Caco-2 (cell line): ENCODE measurements at places on chromosomes 12 and 14. TPM values are rescaled to one million over a fixed set of nuclear protein-coding genes. Genes with fewer than 3 reads are reported as not detected.

DNA sequence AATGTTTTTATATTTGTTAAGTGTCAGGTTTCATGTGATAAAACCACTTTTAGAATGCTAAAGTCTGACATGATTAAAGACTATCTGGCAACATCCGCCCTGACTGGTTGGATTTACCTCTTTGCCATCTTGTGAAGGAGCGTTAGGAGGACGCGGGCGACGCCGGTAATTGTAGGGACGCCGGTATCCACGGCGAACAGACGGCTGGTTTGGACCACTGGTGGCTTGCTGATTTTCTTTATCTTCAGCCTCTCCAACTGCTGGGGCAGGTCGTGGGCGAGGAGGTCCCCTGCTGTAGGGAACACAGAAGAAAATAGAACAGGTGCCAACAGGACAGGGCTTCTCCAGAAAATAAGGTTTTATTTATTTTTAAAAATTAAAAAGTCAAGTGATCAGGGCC lies 21.3 kb downstream of the YBX3 start:
- H3K36me3 ChIP-seq = peaks cover 1% of the 10 kb centered on the region
- H3K27ac ChIP-seq = no peak overlapping the region
- H3K4me1 ChIP-seq = no peaks in the 10 kb centered on the region
- H3K27me3 ChIP-seq = no peaks in the 10 kb centered on the region
- H3K4me3 ChIP-seq = no peak overlapping the region
- no peak for DNase-seq

- DNase-seq = peak; percentile 63
- H3K4me1 ChIP-seq = peaks cover 15% of the 10 kb centered on the region
- H3K36me3 ChIP-seq = no peaks in the 10 kb centered on the region
- no peaks in the 10 kb centered on the region for H3K27me3 ChIP-seq
- H3K4me3 ChIP-seq = no peak overlapping the region
- peak overlapping the region; percentile 92 for H3K27ac ChIP-seq
Measured at GRCh38 chr12:106288494-106289195, 13.9 kb upstream of the TCP11L2 start.

DNA sequence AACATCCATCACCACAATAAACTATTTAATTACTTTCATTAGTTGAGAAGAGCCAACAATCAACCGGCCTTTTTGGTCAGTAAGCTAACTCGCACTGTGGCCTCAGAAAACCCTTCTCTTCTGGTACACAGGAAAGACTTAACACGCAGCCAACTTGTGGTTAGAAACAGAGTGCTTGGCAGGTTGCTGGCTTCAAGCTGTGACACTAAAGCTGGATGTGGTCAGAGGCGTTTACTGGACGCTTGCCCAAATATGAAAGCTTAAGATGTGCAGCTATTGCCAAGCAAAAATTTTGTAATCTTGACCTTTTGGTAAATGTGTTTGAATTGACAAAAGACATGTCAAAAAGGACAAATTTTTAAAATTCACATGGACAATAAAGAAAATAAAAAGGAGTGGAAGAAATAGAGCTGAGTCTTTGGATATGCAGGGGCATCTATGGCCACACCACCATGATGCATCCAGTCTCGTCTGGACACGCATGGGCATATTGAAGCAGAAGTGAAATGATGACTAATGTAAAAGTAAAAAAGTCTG lies 2.6 kb upstream of the KLRK1 start:
- no peak overlapping the region for H3K27ac ChIP-seq
- peaks cover 12% of the 10 kb centered on the region for H3K4me1 ChIP-seq
- no peaks in the 10 kb centered on the region for H3K36me3 ChIP-seq
- no peaks in the 10 kb centered on the region for H3K27me3 ChIP-seq
- H3K4me3 ChIP-seq = no peak overlapping the region

GRCh38 chr12:27502021-27502435 lies 22.0 kb upstream of the PPFIBP1 start:
- no peak for DNase-seq
- no peaks in the 10 kb centered on the region for H3K4me1 ChIP-seq
- no peaks in the 10 kb centered on the region for H3K36me3 ChIP-seq

- H3K4me1 ChIP-seq = no peaks in the 10 kb centered on the region
- DNase-seq = no peak
- H3K27me3 ChIP-seq = no peaks in the 10 kb centered on the region
- H3K4me3 ChIP-seq = no peak overlapping the region
- H3K27ac ChIP-seq = no peak overlapping the region
- H3K36me3 ChIP-seq = no peaks in the 10 kb centered on the region
Measured at GRCh38 chr12:118326991-118327390, 45.7 kb downstream of the TAOK3 start.

- no peaks in the 10 kb centered on the region for H3K36me3 ChIP-seq
- H3K27ac ChIP-seq = peak overlapping the region; percentile 4
- H3K27me3 ChIP-seq = no peaks in the 10 kb centered on the region
- H3K4me3 ChIP-seq = no peak overlapping the region
Measured at GRCh38 chr12:24127919-24128721, 178.7 kb upstream of the SOX5 start.

DNA sequence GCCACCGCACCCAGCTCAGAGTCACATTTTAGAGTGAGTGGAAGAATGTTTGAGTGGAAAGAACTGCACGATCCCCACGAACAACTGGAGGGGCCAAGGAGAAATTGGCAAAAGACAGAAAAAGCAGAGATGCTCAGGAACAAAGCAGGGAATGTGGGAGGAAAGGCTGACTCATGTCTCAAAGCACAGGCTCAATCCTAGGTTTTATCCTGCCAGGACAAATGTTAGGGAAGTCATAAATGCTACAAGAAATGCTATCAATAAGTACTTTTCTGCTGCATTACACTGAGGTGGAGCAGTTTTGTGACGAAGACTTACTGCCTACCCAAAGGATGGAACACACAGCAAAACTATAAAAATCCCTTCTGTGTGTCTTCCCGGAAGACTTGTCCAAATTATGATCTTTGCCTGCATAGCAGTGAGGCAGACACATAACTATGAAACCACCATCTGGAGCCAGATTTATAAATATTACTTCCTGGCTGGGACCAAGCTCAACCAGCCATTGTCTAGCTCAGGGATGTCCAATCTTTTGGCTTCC lies 26.7 kb downstream of the NIN start:
- no peaks in the 10 kb centered on the region for H3K27me3 ChIP-seq
- no peaks in the 10 kb centered on the region for H3K4me1 ChIP-seq
- no peak overlapping the region for H3K4me3 ChIP-seq
- no peak for DNase-seq
- no peaks in the 10 kb centered on the region for H3K36me3 ChIP-seq
- H3K27ac ChIP-seq = no peak overlapping the region

- H3K4me3 ChIP-seq = no peak overlapping the region
- no peaks in the 10 kb centered on the region for H3K27me3 ChIP-seq
- no peak overlapping the region for H3K27ac ChIP-seq
Measured at GRCh38 chr12:92953747-92954146, 24.7 kb upstream of the EEA1 start.

DNA sequence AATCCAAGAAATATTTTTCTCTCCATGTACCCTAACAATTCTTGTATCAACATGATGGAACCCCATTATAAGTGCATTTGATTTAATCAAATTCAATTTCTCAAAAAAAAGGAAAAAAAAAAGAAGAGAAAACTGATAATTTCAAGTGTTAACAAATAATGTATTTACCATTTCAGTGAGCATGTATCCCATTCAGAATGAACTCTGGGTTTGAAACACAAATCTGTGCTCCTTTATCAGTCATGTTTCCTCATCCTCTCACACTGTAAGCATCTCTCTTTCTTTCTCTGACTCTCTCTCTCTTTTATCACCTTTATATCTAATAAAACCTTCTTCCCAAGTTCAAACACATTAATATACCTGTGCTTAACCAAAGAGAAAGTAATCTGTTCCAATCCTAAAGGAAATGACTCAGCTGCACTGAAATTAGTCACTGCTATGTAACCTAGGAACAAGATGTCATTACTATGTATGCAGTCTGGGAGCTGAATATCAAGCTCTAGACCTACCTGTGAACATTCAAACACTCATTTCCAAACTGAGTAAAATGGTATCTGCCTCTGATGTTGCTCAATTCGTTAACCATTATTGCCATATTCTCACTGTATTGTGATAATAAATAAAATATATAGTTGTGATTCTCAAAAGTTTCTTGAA lies 135.0 kb upstream of the LRIG3 start:
- H3K27me3 ChIP-seq = no peaks in the 10 kb centered on the region
- H3K36me3 ChIP-seq = no peaks in the 10 kb centered on the region
- no peak for DNase-seq

- no peaks in the 10 kb centered on the region for H3K27me3 ChIP-seq
- no peak overlapping the region for H3K27ac ChIP-seq
- DNase-seq = no peak
Measured at GRCh38 chr12:69846976-69847375, 21.9 kb downstream of the MYRFL start.

- no peak overlapping the region for H3K27ac ChIP-seq
- H3K4me3 ChIP-seq = no peak overlapping the region
- no peaks in the 10 kb centered on the region for H3K4me1 ChIP-seq
- no peak for DNase-seq
- no peaks in the 10 kb centered on the region; the same call in 1 of the 2 replicates for H3K27me3 ChIP-seq
Measured at GRCh38 chr14:92254786-92255185, 68.2 kb upstream of the SLC24A4 start.

GRCh38 chr14:88895116-88895515 lies 70.7 kb downstream of the TTC8 start:
- no peaks in the 10 kb centered on the region for H3K4me1 ChIP-seq
- DNase-seq = no peak
- no peak overlapping the region for H3K27ac ChIP-seq

- H3K27ac ChIP-seq = peak overlapping the region; percentile 45
- H3K4me1 ChIP-seq = peaks cover 22% of the 10 kb centered on the region
- DNase-seq = no peak
- peaks cover 2% of the 10 kb centered on the region for H3K36me3 ChIP-seq
- H3K4me3 ChIP-seq = no peak overlapping the region
- no peaks in the 10 kb centered on the region for H3K27me3 ChIP-seq
Measured at GRCh38 chr12:108826807-108827721, 30.3 kb downstream of the SSH1 start.

GRCh38 chr14:92516966-92517506 lies 3.5 kb downstream of the RIN3 start:
- H3K27ac ChIP-seq = no peak overlapping the region
- no peaks in the 10 kb centered on the region for H3K36me3 ChIP-seq
- H3K4me1 ChIP-seq = peaks cover 13% of the 10 kb centered on the region; the same call in 1 of the 2 replicates
- no peaks in the 10 kb centered on the region for H3K27me3 ChIP-seq

DNA sequence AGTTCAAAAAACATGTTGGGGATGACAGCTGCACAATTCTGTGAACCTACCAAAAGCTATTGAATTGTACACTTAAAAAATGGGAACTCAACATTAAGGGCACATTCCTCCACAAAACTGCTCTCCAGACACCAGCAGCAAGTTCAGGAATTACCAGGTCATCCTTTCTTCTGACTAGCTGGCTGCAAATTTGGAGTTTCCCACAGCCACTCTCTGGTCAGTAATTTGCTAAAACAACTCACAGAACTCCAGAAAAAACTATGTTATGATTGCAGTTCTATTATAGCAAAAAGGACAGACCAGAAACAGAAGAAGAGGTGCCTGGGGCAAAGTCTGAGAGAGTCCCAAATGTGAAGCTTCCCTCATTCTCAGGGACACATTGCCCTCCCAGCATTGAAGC lies 20.1 kb upstream of the PLEKHD1 start:
- no peak for DNase-seq
- H3K27me3 ChIP-seq = no peaks in the 10 kb centered on the region
- H3K4me3 ChIP-seq = no peak overlapping the region

GRCh38 chr14:69240527-69241173 lies 19.3 kb upstream of the GALNT16 start:
- no peak overlapping the region for H3K4me3 ChIP-seq
- DNase-seq = no peak
- no peaks in the 10 kb centered on the region; the same call in 1 of the 2 replicates for H3K36me3 ChIP-seq
- no peak overlapping the region for H3K27ac ChIP-seq
- peaks cover 8% of the 10 kb centered on the region; the same call in 1 of the 2 replicates for H3K4me1 ChIP-seq
- no peaks in the 10 kb centered on the region for H3K27me3 ChIP-seq

The SERPINA12 gene
- not detected in 2 replicates for total RNA-seq

The STON2 gene
- 37.1 and 43.5 TPM in 2 replicates for total RNA-seq

The ALDH2 gene
- total RNA-seq = 170 and 196 TPM in 2 replicates

The ESPL1 gene
- 32.3 and 34.9 TPM in 2 replicates for total RNA-seq
